ENCODE measurements at places on chromosomes 4 and X.

- DNase-seq = no peak
These were observed 6.5 kb downstream of the FAM199X start for GRCh38 chrX:104172788-104173187.

DNA sequence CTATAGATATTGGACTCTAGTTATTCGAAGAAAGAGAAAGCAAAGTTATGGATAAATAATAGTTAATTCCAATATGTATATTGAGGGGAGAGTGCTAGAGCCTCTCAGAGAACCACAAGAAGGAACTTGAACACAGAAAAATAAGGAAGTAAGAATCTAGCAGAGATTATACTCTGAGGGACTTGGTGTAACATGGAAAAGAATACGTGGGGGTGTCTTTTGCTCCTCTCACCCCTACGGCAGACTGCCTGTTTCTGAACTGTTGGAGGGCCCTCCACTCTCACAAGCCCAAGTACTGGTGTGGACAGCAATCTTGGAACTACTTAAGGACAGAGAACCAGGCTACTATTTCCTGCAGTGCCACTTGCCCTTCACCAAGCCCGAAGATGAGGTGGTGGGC, 1174.4 kb upstream of the PCDH10 start:
- no peak for DNase-seq

- no peak for DNase-seq
These were observed 328.7 kb downstream of the PCDH18 start for GRCh38 chr4:137203601-137204000.

DNA sequence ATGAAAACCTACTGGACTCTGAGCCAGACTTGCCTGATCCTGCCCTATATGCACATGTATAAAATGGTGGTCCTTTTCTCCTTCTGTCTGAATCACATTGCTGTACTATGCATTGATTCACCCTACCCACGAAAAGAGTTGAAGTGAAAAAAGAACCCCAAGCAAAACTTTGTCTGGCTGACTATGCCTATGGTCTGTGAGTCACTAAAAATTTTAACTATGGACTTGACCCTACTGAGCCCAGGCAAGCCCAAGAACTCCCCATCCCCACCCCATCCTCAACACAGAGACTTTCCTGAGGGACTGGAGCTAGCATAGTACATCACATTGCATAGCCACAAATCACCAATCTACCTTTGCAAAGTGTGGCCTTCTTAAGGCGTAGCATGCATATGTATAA, 116.6 kb upstream of the TENM3 start:
- DNase-seq = no peak

DNA sequence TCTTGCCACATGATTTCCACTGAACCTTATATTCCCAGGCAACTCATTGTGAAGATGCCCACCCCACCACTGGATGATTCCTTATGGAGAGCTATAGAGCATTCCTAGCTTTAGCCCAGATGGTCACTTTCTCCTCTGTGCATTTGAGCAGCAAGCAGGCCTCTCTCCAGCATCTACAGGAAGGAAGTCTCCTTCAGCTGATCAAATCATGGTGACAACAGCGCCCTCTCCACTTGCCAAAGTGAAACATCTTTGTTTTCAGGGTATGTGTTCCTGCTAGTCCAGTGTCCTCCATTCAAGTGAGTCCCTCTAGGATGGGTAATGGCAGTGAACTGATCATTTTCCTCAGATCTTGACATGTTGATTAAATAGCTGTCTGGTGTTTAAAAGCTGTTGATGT, 10.9 kb upstream of the SYTL5 start:
- no peak for DNase-seq

DNA sequence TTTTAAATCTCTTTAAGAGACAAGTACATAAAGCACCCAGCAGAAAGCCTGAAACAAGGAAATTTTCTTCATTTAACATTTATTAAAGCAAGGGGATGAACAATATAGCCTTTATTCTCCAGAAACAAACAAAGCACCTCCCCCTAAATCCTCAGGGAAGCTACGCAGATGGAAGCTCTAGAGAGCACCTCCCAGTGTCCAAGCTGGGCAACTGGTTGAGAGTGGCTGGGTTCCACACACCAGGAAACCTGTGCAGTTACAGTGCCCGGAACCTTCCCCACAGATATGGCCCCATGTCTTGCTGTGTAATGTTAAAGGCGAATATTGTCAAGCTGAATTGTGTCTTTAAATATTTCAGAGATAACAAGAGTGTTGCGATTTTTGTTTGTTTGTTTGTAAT, 8.9 kb upstream of the TRIML1 start:
- DNase-seq = no peak

DNA sequence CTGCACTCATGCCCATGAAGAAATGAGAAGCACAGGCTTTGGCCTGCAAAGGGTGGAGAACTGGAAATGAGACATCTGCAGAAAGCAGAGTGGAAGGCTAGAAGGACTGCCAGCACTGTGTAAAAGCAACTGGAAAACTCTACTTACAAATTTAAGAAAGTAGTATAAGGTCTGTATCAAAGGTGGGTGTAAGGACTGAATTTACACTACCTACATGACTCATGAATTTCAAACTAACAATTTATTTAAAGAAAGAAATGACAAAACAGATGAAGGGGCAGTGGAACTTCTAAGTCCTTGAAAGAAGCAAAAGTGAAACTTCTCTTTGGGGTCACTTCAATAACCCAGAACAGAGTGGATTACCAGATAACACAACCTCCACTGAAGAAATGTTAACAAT, 71.2 kb downstream of the SLC10A7 start:
- DNase-seq = no peak

DNA sequence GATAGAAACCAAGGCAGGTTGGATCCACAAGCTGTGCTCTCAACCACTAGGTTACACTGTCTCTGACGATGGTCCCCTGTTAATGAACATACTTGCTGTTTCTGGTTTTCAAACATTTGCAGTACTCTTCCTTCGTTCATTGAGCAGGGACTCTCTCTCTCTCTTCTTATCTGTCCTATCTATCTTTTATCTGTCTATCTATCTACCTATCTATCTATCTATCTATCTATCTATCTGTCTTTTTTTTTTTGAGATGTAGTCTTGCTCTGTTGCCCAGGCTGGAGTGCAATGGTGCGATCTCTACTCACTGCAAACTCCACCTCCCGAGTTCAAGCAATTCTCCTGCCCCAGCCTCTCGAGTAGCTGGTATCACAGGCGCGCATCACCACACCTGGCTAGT, 9.4 kb upstream of the CT47C1 start:
- DNase-seq = no peak

DNA sequence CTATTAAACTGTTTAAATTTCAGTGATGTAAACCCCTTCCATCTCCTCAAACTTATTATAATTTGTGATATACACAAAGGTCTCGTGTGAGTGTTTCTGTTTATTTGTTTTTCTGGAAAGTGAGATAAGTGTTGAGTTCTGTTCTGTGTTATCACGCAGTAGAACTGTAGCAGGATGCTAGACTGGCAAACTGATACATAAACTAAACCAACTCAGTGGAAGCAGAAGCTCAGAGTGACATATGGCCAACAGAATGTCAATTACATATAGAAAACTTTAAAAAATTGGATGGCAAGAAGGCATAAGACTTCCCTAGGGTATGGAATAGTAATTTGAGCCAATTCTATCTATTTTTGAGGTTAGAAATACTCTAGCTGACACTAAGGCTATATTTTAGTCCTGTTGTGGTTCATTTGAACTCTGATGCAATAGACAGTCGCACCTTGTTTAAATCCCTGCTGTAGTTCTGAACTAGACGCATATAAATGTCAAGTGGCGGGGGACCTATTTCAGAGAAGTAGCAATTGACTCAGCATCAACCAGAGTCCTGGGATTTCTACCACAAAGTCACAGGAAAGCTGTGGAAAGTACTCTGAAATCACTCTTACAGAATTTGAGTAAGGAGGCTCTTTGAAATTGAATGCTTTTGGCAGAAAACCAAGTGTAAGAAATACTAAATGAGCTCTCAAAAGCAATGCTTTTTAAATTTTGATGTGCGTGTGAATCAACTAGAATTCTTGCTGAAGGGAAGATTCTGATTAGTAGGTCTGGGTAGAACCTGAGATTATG, 294.4 kb downstream of the INPP4B start:
- DNase-seq = no peak

GRCh38 chr4:18422685-18423084, 401.1 kb upstream of the LCORL start:
- no peak for DNase-seq

GRCh38 chr4:150252741-150253140, 174.5 kb downstream of the DCLK2 start:
- DNase-seq = no peak

DNA sequence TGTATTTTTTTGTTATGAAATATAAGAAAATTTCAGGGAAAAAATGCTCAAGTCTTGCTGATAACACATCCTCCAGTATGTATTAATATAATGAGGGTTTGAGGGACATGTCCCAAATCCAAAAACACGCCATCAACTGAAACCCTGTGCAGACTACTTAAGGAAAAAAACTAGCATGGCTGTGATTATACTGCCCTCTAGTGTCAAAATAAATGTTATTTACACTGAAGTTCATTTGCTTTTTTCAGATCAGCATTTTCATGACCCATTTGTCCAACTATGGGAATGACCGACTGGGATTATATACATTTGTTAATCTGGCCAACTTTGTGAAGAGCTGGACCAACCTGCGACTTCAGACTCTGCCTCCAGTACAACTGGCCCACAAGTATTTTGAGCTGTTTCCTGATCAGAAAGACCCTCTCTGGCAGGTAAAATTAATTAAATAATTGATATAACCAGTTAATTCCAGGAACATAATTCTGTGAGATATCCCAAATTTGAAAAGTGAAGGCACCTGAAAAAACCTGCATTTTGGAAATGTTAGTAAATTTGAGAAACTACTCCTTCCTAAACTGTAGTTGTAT, 128.5 kb downstream of the PRSS12 start:
- DNase-seq = no peak

DNA sequence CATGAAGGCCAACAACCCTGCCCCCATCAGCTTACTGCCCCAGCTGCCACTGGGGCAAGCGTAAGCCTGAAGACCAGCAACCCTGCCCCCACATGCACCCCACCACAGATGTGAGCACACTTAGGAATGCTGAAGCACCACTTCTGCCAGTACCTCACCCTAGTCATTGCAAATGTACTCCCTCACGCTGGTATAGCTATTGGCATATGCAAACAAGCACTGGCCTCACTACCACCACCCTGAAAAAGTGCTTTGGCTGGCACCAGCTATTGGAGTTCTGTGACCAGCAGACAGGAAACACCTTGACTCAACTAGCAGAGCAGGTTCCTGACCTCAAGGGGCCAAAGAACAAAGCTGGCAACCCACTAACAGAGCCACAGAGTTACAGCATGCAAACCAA, 534.4 kb upstream of the POU3F4 start:
- DNase-seq = no peak

- DNase-seq = no peak
These were observed 291 bp upstream of the NBDY start for GRCh38 chrX:56728752-56729151.

DNA sequence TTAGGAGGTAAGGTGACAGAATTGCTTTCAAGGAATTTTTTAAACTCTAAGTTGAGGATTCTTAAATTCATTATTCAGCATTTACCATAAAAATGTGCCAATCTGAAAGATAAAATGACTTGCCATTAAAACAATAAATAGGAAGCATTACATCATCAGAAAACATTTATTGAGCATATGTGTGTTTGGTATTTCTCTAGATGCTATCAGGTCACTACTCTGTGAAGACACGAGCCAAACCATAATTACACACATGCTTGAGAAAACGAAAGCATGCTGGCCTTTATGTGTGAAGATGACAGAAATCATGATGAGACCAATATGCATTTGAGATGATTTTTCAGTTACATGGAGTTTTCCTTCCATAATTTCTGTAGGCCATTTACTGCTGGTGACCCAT, 12.3 kb upstream of the IL21 start:
- no peak for DNase-seq

GRCh38 chrX:2679534-2680485, 11.3 kb upstream of the CD99 start:
- no peak for DNase-seq

GRCh38 chr4:143559757-143560147, 46.2 kb downstream of the SMARCA5 start:
- peak; percentile 1 for DNase-seq

DNA sequence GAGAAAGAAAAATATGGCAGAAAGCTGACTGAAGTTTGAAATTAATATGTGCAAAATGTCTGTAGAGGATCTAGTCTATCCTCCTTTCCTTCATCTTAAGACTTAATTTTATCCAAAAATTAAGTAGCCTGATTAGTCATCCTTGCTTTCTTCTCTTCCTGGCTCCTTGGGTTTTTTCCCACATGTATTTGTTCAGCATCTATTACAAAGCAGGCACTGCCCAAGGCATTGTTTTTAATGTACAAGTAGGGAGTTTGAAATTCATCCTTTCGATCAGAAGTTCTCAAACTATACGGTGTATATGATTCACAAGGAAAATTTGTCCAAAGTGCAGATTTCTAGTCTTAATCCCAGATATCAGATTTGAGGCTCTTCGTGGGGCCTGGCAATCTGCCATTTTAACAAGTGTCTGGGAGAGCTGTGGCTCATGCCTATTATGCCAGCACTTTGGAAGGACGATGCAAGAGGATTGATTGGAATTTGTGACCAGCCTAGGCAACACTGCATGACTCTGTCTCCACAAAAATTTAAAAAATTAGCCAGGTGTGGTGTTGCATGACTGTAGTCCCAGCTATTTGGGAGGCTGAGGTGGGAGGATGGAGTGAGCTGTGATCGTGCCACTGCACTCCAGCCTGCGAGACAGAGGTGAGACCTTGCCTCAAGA, 19.4 kb upstream of the YTHDC1 start:
- no peak for DNase-seq

DNA sequence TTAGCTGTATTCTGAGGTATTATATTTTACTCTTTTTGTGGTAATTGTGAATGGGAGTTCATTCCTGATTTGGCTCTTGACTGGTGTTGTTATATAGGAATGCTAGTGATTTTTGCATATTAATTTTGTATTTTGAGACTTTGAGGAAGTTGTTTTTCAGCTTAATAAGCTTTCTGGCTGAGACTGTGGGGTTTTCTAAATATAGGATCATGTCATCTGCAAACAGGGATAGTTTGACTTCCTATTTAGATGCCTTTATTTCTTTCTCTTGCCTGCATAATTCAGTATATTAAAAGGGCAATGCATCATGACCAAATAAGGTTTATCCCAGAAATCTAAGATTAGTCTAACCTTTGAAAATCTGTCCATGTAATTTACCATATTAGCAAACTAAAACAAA, 44.7 kb upstream of the EPGN start:
- DNase-seq = no peak

- no peak for DNase-seq
These were observed 12.5 kb downstream of the MORC4 start for GRCh38 chrX:106987488-106987887.

DNA sequence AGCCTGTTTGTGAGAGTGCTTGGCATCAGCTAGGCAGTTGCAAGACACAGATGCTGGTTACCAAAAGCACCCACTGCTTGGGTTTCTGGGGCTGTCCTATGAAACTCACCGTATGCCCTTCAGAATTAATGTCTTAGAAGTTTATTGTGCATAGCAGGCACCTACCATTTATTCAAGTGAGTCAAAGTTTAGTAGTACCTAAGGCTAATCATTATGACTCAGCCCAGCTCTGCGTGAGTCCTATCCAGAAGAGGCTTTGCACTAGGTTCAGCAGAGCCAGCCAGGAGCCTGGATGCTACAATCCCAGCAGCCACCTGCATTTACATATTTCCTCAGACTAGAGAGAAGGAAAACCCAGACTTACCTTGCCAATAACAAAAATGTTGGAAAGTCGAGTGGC, 4.2 kb downstream of the RPS4X start:
- DNase-seq = no peak

All from effector CD8-positive, alpha-beta T cell (primary cell).